ENCODE measurements at places on chromosomes 1 and 21.

DNA sequence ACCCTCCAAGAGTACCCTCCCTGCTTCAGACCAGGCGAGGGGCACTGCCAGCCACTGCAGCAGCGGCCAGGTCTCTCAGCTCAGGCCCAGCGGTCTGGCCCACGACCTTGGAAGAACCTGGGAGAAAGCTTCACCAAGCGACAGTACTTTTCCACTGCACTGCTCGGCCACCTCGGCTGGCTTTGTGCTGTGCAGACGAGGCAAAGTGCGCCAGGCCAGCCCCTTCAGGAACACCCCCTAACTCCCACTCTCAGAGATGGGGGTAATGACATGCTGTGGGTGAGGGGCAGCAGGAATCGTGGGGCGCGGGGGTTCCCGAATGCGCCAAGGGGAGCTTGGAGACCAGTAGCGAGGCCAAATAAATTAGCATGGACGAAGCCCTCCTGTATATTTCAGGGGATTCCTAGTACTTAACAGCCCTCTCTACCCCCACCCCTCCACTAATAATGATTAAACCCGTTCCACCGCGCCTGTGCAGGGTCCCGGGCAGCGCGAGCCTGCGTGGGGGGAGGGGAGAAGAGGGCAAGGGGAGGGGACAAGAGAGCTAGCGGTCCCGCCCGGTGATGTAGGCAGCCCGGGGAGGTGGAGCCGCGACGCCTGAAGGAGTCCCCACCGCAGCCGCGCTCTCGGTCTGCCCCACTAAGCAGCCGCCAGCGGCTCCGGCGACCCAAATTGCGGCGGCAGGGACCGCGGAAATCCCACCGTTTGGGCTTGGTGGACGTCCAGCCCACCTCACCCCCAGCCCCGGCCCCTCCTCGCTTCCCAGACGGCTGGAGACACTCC is at the start of gene FAM43B:
FAM43B (plus strand) TSS at position 629 of the 783 bp plus-strand sequence. CDS start 401 bp downstream, outside the sequence.
- peak; percentile 39 for DNase-seq

DNA sequence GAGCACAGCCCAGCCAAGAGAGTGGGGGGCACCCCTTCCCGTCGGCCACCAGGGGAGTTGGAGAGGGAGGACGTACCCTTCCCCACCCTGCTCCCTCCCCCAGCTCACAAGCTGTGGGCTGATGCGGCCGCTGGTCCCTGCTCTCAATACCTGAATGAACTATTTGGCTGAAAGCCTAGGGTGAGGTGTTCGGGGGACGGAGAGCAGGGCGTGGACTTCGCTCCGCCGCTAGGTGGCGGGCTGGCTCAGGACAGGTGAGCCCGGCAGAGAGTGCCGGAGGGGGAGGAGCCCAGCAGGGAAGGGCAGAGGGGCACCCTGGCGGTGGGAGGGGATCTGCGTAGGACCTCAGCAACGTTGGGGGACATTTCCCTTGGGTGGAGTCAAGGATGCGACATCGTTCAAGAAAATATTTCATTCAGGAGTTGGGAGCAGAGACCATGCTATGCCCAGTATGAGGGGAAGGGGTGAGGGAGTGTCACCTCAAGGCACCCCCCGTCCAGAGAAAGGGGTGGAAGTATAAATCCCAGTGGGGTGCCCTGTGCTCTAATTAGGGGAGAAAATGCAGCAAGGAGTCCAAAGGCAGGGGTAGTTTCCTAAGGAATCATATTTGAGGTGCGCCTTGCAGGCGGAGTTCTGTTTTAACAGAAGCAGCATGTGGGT is 12.0 kb upstream of the RHBG start:
- peak; percentile 75 for DNase-seq

DNA sequence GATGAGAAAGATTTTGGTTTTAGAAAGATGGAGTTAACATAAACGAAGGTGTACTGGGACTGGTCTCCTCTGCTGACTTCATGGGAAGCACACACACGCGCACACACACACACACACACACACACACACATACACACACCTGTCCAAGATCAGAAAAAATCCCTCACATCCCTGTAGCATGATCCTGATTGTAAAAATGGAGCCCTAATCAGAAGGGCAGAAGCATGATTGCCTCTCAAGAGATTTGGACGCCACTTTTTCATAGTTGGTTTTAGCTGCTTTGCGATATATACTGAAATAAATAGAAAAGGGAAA is 56.5 kb upstream of the LGALS8 start:
- DNase-seq, result no peak

DNA sequence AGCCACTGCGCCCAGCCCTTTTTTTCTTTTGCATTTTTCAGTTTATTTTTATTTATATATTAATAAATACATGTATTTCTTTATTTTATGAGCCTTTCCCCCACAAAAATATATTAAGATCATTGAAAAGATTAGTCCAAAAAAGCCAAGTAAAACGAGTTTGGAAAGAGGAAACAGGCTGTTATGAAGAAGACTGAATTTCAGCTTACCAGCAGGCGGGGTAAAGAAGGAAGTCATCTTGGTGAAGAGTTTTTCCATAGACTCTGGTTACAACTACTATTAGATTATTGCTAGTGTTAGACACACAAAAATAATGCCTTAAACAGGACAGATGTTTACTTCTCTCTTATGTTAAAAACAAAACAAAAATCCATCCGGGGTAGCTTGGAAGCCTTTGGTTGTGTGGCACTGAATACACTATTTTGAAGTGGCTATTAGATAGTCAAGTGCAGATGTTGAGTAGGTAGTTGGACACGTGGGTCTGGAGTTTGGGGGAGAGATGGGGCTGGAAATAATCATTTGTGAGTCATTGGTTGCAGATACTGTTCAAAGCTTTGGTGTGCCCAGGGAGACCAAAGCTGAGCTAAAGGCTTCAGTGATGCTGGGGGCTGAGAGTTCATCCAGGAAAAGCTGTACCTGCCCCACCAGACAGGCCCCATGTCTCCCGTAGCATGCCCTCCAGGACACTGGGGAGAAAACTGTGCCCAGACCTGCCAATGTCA is 8.7 kb upstream of the LRRC71 start:
- DNase-seq, result no peak

DNA sequence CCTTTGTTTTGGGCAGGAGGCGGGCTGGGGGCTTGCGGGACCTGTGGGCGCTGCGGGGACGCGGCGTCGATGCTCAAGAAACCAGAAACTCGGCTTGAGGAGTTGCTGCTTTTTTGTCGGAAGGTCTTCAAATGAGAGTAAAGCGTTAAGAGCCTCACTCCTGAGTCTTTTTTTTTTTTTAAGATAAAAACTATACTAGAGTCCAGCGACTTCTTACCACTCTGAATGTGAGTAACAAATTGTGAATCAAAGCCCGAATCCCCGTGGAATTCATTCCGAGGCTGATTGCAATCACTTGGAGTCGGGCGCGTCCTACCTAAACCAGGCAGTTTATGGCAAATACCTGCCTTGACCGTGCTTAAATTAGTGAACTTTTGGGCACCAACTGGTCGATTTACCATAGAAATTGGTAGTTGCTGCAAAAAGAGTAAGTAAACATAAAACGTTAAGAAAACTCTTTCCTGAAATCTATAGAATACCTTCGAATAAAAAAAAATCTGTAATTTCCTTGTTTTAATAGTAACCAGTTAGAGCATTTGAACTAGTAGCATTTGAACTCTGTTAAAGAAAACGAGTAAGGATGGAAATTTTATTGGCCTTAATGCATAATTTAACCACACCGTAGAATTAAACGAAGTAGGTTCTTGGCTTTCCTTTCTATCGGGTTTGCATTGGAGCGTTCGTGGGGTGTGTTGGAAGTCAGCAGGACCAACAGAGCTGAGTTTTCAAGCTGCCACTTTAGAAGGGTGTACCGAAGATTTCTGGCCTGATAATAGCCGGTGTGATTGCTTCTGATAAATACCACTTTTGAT is 769 bp downstream of the GPSM2 start:
- DNase-seq, result no peak

DNA sequence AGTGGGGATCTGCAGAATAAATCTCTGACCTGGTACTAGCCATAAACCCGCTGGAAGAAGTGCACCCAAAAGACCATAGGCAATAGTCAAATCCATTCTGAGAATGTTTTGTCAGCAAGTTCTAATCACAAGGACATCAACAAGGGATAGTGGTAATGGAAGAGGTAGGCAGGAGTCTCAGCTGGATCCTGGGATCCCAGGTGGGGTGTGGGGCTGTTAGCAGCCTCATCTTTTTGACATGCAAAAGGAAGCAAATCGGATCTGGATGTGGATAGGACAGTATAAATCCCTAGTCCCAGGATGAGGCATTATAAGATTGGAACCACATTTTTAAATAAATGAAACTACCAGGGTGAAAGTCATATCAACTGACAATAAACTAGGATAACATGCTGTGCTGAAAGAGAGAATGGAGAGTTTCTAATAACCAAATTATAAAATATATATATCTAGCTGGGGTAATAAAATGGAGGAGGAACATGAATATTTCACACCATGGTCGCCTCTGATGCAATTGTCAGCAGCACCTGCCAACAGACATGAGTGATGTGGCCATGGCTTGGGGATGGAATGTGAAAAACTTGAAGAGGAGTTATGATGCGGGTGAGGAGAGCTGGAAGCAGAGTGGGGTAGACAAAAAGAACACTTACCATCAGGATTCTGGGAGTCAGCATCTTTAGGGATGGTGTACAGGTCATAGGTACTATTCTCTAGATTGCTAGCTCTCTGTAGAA is 23.7 kb upstream of the PEX19 start:
- no peak for DNase-seq

DNA sequence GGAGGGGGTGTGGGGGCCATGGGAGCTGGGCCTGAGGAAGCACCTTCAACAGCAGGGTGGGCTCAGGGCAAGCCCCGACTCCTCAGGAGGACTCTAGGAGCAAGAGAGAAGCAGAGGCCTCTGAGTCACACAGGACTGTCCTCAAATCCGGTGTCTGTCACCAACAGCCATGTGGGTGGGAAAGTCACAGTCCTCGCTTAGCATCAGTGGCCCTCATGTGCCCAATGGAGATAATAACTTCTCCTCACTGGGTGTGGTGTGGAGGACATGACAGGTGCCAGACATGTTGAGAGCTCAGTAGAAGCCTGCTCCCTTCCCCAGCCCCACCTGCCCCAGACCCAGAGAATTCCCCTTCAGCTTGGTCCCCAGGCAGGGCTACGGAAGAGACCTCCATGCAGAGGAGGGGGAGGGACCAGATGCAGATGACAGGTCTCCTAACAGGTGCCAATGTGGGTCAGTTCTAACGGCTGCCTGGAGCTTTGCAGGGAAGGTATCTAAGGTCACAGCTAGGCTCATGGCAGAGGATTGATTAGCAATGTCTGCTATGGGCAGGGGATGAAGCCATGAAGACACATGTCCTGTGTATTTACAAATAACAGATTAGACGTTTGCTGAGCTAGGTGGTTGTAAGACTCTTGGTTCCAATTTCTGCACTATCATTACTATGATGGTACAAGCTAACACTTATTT is 30.2 kb downstream of the TTC39A start:
- no peak for DNase-seq

- no peak for DNase-seq
These were observed 18.2 kb downstream of the ITGB2 start for GRCh38 chr21:44902268-44903049.

DNA sequence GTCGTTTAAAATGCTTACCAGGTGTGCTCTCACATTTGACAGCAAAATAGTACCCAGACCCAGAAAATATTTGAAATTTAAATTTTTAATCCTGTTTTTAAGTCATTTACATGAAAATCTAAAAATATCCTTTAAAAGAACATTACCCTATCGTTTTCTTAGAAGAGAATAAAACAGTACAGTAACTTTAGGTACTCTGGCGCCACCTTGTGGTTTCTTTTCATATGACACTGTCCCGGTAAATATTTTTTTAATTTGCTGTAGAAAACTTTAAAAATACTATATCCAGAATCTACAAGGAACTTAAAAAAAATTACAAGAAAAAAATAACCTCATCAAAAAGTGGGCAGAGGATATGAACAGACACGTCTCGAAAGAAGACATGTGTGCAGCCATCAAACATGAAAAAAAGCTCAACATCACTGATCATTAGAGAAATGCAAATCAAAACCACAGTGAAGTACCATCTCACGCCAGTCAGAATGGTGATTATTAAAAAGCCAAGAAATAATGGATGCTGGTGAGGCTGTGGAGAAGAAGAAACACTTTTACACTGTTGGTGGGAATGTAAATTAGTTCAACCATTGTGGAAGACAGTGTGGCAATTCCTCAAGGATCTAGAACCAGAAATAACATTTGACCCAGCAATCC is 129.2 kb downstream of the RGS21 start:
- DNase-seq, result peak; percentile 48

DNA sequence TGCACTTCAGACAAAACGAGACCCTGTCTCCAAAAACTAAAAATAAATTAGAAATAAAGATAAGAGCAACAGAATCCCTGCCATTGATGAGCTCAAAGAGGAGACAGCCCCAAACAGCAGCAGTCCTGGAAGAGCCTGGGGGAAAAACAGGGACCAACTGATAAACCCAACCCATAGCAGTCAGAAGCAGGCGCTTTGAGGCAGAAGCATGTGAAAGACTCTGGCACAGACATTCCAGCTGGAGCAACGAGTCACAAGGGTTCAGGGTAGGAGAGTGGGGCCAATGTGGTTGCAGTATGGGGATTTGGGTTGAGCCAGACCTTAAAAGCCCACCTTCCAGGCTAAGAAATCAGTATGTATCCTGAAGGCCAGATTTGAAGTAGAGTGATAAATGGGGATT is 78.5 kb downstream of the MPZL1 start:
- no peak for DNase-seq

- no peak for DNase-seq
These were observed 36.5 kb upstream of the AGBL4 start for GRCh38 chr1:50060279-50060678.

DNA sequence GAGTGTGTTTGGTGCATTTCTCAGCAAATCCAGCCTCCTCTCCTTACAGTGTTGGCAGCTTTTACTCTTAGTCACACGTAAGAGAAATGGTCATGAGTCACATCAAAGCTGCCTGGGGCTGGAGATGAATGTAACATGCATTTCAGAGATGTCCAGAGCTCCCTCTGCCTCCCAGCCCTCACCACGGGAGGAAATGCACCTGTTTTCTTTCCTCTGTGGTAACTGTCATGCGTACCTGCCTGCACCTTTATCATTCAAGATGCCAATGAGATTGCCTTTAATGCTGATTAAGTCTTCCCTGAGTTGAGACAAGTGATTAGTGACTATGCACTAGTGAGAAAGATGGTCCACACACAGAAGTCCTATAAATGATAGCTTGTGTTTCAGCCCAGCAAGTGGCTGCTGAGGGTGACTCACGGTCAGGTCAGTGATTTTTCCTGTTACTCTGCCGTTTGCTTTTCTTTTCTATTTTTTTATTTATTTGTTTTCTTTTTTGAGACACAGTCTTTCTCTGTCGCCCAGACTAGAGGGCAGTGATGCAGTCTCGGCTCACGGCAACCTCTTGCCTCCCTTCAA is 277.3 kb upstream of the FMN2 start:
- DNase-seq, result peak; percentile 60

- peak; percentile 86 for DNase-seq
These were observed 2.8 kb downstream of the HES3 start for GRCh38 chr1:6246497-6247467.
